Glomerular endothelial cell (primary cell): ENCODE measurements at places on chromosomes 2 and 18. TPM values are rescaled to one million over a fixed set of nuclear protein-coding genes. Genes with fewer than 3 reads are reported as not detected.

GRCh38 chr2:230797515-230798495 lies 66.9 kb upstream of the ITM2C start:
- no peak for DNase-seq

GRCh38 chr2:46365913-46366667 lies 68.9 kb downstream of the EPAS1 start:
- no peak for DNase-seq

DNA sequence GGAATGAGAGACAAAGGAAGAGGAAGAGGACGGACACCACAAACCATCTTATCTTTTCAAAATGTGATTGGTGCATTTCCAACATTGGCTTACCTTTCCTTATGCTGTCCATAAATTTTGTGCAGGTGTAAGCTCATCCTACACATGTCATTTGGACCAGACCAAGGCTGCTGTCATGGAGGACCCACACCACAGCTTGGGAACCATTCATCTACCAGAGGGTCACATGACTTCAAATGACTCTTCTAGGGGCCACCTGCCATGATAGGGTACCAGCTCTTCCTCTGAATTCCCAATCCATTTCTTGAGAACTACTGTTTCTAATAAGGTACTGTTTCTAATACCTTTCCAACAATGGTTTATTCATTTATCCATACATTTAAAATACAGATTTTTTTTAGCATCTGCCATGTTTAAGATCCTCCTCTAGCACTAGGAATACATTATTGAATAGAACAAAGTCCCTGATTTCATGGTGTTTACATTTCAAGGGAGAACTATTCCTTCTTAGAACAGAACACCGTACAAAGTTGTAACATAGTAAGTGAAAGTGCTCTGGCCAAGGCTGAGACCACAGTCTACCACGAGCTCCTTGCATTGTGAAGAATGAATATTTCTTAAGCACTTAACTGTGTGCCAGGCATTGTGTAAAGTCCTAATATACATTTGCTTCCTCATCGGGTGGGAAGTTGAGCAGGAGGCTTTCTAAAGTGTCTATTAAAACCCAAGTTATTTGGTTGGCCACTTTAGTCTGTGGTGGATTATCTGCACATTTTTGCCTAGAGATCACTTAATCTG lies 246.1 kb upstream of the FN1 start:
- no peak for DNase-seq

DNA sequence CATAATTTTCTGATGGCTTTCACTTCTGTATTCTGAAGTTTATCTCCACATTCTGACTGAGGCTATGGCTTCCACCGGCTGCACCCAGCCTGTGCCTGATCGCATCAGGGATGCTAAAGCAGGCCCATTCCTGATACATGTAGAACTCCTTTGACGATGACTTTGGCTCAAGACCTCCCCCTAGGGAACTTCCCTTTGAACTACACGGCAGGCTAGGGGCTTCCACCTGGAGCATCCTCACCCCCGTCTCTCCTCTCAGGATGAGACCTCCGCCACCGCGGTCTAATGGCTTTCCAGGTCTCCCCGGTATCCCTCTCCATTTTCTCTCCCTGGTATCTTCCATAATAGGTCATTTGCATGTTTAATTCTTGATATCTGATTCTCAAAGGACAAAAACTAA lies 214.9 kb upstream of the CHST9 start:
- no peak for DNase-seq

GRCh38 chr18:63312019-63312409 lies 7.6 kb downstream of the BCL2 start:
- no peak for DNase-seq

DNA sequence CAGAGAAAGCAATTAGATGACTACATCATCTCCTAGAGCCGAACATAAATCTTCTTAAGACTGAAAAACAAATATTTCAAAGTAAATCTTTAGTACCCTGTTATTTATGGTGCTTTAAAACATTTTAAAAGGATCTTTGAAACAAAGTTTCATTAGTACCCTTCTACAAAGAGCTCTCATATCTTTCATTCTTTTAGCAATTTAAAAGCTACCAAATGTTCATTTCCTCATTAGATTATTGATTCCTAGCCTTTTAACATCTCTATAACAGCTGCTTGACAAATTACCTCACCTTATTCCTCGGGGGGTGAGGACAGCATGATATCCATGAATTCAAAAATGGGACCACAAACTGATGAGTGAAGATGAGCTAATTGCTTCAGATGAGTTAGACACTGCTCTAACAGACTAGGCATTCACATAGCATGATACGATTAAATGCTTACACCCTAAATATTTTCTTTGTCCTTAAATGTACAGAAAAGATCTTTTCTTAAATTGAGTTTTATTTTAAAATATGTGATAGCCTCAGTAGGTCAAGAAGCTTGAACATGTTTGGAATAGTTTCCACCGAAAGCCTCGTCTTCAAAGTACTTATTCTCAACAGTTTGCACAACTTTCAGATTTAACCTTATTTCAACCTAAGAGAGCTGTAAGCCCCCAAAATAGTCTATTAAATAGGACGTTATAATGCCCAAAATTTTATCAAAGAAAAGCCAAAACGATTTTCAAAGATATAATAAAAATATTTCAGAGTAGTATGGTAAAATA lies 2.1 kb downstream of the ATAD2B start:
- no peak for DNase-seq

The L3MBTL4 gene
- 0.53 and 1.3 TPM in 2 replicates for total RNA-seq

The LRP2 gene
- total RNA-seq = 0.06 TPM in 1 of 2 replicates, not detected in the other
